ENCODE measurements at places on chromosomes 5 and 9.

- DNase-seq: no peak
Measured at GRCh38 chr5:40082313-40082712, 597.4 kb upstream of the PTGER4 start.

- no peak for DNase-seq
Measured at GRCh38 chr5:122981846-122982245, 54.7 kb downstream of the PPIC start.

DNA sequence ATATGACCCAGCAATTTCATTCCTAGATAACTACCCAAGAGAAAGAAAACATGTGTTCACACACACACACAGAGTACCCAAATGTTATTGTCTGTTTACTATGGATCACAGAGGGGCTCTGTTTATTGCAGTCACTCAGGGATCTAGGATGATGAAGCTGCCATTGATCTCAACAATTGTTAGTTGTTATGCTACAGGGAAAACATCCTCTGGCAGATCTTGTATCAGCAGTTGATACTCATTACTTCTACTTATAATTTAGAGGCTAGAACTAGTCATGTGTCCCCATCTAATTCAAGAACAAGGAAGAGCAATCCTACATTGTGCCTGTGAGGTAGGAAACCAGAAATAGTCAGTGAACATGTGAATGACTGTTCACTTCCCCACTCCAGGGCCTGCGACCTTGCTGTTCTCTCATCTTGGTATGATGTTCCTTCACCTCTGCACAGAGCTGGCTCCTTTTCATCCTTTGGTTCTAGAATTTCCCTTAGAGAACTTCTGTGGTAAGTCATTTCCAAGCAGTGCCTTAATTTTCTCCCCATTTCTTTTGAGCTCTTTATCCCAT is 30.3 kb downstream of the NMUR2 start:
- DNase-seq: no peak

- DNase-seq: no peak
Measured at GRCh38 chr9:137255448-137256114, 454 bp downstream of the NELFB start.

- DNase-seq: peak; percentile 9
Measured at GRCh38 chr5:59768152-59769040, 125.1 kb downstream of the PDE4D start.

GRCh38 chr5:33675958-33676464 is 215.8 kb downstream of the ADAMTS12 start:
- DNase-seq: no peak

GRCh38 chr9:82332018-82332773 is 343.6 kb downstream of the SPATA31D1 start:
- DNase-seq: no peak

- DNase-seq: no peak
Measured at GRCh38 chr9:13264788-13265187, 14.7 kb downstream of the MPDZ start.

- DNase-seq: no peak
Measured at GRCh38 chr5:59749782-59750520, 143.6 kb downstream of the PDE4D start.

- DNase-seq: no peak
Measured at GRCh38 chr5:162824360-162824759, 613.0 kb upstream of the CCNG1 start.
